Stimulated activated CD4-positive, alpha-beta T cell treated with anti-CD3 and anti-CD28 coated beads, Interleukin-2, amount 100 ng/mL, for 4 hours (primary cell): ENCODE measurements at places on chromosomes 6 and 20.

DNA sequence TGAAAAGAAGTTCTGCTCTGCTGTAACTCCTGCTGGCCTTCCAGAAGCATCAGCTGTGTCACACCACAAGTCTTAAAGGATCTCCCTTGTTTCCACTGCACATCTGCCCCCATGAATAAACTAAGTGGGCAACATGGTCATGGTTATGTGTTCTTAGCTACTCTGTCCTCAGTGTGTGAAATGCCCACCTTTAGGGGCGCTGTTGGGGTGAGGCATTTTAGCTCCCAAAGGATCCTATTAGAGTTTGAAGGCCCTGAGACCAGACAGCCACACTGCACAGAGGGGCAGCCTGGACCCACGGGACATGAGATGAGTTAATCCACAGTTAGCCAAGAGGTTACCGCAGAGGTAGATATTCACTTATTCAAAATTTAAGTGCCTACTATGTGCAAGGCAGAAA lies 294.3 kb upstream of the QKI start:
- DNase-seq, result no peak

- no peak for DNase-seq
These were observed 53.7 kb downstream of the E2F3 start for GRCh38 chr6:20455251-20455940.

DNA sequence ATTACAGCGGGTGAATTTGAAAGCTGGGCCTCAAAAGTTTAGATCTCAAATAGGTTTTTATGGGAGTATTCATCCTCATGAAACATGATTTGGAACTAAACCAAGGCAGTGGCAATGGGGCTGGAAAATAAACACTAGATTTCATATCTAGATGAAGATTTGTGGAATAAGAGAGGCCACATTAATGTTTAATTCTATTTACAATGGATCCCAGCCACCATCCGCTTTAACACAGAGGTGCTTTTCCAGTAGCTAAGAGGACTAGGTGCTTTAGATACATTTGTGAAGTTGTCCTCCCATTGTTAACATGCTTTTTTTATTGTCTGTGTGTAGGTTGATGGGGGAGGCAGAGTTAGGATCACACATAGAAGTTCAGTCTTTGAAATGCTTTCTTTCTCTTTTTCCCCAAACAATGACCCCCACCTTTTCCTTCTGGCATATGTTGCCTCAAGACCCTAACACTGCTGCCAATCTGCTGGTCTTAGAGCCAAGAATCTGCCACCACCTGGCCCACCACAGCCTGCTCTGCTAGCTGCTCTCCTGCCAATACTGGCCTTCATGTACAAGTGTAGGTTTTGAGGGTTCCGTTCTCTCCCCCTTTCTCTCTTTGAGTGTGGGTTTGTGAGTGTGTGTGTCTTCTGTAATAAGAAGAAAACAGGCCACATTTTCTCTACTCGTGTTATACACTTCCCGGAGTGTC lies 27.8 kb upstream of the GFRAL start:
- DNase-seq, result no peak

- no peak for DNase-seq
These were observed 27.8 kb upstream of the SMOC2 start for GRCh38 chr6:168413018-168413720.

GRCh38 chr6:38144365-38144945 lies 324.9 kb downstream of the ZFAND3 start:
- DNase-seq, result no peak

- no peak for DNase-seq
These were observed 275.0 kb downstream of the CENPW start for GRCh38 chr6:126614642-126615504.

DNA sequence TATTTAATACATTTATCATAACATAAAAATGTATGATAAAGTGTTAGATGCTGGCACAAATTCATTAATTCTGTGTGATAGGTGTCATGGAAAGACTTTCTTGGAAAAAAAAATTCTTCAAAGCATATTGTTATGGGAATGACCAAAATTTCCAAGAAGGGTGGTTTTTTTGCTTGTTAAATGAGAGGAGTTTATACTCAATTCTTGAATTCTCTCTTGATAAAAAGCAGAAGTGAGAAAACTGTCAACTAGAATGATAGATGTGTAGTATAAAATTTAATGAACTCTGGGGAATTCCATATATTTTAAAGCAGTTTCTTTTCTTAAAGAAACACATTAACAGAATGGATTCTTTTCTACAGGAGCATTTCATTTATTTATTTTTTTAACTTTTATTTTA lies 62.0 kb upstream of the SNAP91 start:
- no peak for DNase-seq

GRCh38 chr6:46042355-46042999 lies 26.8 kb upstream of the CLIC5 start:
- DNase-seq, result no peak

GRCh38 chr6:47485491-47486135 lies 8.0 kb downstream of the CD2AP start:
- DNase-seq, result no peak

DNA sequence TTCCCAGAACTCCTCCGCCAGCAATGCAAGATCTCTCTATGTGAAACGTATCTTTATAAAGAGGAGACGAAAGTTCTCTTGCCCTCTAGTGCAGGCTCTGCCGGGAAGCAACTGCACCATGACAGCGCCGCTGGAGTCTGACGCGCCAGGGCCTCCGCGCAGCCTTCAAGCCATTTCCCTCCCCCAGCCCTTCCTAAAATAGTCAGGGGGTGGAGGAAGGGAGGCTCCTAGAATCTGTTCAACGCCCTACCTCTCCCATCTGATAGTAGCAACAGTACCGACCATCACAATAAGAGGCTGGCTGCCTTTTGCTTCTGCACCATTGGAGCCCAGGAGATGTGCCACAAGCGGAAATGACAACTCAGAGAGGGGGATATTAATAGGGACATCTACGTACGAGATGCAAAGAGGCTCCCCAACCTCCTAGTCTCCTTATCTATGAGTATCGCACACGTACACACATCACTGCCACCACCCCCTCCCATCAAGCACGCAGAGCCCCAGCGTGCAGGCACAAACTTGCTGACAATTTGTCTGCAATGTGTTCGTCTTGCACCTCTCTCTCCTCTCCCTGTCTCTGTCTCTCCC lies 1.0 kb downstream of the SYNE1 start:
- no peak for DNase-seq

- DNase-seq, result no peak
These were observed 931.1 kb upstream of the EYS start for GRCh38 chr6:66638099-66638498.
